ENCODE measurements at places on chromosomes 13 and 19.

DNA sequence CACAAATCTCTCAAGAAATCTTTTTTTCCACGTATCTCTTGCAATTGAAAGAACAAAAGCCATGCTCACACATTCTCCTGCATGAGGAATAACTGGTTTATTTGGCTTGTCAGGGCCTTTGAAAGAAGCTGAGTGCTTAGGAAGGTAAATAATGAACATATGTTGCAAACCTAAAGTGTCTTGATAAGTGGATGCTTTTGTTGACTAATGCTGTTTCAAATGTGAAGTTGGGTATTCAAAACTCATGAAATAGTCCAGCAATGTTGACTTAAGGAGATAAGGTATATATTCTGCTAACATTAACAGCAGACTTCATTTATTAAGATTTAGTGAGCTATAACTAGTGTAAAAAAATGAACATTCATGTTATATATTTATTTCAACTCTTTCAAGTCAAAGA, 1792.7 kb upstream of the MIR17HG start:
- DNase-seq: no peak

- no peak for DNase-seq
Observed at GRCh38 chr19:33280351-33280921, 21.9 kb downstream of the CEBPA start.

DNA sequence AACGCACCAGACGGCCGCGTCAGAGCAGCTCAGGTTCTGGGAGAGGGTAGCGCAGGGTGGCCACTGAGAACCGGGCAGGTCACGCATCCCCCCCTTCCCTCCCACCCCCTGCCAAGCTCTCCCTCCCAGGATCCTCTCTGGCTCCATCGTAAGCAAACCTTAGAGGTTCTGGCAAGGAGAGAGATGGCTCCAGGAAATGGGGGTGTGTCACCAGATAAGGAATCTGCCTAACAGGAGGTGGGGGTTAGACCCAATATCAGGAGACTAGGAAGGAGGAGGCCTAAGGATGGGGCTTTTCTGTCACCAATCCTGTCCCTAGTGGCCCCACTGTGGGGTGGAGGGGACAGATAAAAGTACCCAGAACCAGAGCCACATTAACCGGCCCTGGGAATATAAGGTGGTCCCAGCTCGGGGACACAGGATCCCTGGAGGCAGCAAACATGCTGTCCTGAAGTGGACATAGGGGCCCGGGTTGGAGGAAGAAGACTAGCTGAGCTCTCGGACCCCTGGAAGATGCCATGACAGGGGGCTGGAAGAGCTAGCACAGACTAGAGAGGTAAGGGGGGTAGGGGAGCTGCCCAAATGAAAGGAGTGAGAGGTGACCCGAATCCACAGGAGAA, 1.9 kb downstream of the PPP1R12C start:
- DNase-seq: no peak

- no peak for DNase-seq
Observed at GRCh38 chr19:8566855-8567254, 10.4 kb downstream of the MYO1F start.

DNA sequence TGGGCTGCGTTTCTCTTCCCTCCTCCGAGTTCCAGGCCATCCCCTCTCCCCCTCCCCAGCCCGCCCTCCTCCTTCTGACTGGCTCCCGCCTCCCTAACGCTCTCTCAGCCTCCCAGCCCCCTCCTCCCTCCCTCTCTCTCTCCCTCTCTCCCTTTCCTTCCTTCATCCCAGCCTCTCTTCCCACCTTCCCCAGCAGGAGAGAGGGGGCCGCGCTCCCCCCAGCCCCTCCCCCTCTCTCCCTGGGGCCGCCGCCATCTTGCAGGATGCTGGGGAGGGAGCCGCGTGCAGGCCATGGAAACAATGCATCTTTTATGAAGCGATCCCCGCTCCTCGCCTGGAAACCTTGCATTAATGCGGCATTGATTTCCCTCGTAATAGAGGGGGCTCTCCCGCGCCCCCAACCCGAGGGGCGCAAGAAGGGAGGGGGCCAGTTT, 42.6 kb upstream of the ADGRL1 start:
- DNase-seq: peak; percentile 44

- no peak for DNase-seq
Observed at GRCh38 chr13:23325191-23325590, 108.3 kb downstream of the SACS start.

DNA sequence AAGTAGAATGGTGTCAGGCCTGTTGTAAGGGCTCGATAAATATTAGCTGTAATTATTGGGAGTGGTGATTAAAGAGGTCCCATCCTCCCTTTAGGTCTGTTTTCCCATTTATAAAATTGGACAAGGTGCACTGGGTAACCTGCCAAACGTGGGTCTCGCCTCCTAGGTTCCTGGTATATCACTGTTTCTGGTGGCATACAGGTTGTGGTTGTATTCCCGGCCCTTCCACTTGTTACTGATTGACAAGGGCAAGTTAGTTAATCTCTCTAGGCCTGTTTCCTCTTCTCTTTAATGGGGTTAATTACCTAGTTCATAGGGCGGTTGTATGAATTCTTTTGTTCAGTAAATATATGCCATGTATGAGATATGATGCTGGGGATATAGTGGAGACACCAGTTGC, 1.5 kb downstream of the PPP2R1A start:
- DNase-seq: no peak

DNA sequence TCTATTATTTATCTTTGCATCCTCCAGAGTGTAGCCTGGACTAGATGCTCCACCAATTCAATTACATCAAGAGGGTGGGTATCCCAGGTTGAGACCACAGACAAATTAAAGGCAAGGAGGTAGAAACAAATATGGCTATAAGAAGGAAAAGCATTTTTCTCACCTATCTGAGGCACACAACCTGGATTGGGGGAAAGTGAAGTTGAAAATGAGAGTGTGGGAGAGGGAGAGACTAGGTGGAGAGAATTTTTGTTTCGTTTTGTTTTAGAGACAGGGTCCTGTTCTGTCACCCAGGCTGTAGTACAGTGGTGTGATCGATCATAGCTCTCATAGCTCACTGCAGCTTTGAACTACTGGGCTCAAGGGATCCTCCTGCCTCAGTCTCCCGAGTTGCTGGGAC, 5.8 kb upstream of the PRODH2 start:
- DNase-seq: no peak

DNA sequence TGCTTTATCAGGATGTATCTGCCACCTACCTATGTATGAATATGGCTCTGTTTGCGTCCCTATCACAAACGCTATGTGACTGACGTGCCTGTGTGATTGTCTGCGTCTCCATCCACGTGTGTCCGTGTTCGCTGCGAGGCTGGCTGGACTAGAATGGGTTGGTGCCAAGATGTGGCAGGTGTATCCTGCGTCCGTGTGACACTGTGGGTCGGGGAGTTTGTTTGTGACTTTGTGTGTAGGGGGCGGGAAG, 6.7 kb upstream of the HOOK2 start:
- DNase-seq: no peak

DNA sequence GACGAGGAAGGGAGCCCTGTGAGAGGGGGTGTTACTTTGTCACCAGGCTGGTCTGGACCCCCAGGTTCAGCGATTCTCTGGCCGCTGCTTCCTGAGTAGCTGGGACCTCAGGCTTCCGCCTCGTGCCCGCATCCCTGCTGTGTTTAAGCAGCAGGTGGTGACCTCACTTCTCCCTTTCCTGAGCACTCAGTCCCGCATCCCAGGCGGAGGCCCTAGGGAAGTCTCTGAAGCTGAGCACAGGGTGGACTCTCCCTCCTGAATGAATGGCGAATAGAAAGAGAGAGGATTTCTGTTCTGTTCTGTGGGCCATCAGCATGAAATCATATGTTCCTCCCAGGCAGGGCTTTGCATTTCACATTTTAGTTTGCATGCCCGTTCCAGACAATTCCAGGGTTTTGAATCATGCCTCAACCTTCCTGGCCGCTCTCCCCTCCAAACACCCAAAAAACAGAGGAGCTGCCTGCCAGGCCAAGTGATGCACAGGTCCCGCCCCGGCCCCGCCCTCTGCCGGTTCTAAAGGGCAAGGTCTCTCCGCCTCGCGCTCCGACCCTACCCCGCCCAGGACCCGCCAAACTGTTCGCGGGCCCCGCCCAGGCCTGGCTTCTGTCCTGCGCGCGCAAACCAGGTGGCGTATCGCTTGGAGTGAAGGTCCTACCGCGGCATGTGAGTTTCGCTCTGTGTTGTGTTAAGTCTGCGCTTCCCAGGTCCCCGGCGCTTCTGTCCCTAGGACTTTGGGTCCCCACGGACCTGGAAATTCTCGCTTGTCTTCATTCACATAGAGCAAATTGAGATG, 35.1 kb upstream of the ZNF808 start:
- DNase-seq: no peak

DNA sequence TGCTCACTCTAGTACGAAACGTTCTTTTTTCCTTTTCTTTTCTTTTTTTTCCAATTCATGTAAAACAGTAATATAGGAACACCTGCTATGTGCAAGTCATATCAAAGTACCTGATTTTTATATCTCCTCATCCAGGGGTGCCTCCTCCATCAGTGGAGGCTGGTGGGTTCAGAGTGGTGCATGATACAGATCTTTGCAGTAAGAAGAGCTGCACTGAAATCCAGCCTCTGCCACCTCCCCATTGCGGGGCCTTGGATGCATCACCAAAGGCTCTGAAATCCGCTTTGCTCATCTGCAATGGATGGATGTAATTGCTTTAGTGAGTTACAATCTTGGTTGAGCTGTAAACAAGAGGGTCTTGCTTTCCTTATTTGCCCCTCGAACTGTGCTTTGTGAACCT, 38.3 kb downstream of the GPR12 start:
- DNase-seq: no peak

DNA sequence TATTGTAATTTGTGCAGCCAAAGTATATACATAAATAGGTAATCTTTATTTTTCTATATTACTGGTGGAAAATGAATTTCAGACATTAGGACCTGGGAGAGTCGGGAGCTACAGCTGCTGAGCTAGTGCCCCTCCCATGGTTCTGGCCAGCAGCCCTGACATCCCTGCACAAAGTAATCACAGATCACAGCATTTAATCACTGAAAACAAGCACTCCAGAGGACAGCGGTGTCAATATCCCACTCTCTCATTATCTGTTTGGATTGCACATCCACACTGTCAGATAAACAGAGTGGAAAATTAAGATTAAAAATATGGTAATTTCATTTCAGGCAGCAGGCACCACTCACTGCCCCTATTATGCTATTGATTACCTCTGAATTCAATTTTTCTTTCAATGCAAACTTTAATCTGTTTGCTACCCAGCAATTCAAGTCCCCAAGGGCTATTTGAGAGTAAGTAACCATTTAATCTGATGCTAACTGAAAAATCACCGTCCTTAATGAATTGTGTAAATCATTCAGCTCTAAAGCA, 254.1 kb upstream of the SOX21 start:
- no peak for DNase-seq

GRCh38 chr19:3359015-3359918, 7.1 kb upstream of the NFIC start:
- DNase-seq: peak; percentile 84

GRCh38 chr13:80663788-80664187, 322.9 kb upstream of the SPRY2 start:
- no peak for DNase-seq

DNA sequence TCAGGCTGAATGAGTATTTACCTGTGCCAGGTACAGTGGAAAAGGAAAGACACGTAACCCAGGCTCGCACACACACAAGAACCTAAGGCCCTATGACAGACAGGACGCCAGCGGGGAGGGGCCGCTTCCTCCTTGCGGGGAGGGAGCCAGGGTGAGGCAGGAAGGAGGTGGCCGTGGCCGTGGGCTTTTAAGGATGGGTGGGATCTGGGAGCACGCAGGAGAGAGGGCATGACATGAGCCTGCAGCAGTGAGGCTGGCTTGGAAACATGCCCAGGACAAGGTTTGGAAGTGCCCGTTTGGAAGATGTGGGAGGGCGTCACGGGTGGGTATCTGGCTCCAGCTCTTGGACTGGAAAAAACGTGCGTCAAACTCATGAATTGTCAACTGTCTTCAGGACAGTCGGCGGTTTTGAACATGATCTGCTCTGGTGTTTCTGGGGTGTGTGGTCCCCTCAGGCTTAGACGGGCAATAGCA, 20.1 kb downstream of the SH3GL1 start:
- DNase-seq: peak; percentile 76

GRCh38 chr13:104015646-104016396, 949.6 kb upstream of the SLC10A2 start:
- no peak for DNase-seq

- no peak for DNase-seq
Observed at GRCh38 chr19:7947939-7948338, 4.5 kb upstream of the TIMM44 start.

DNA sequence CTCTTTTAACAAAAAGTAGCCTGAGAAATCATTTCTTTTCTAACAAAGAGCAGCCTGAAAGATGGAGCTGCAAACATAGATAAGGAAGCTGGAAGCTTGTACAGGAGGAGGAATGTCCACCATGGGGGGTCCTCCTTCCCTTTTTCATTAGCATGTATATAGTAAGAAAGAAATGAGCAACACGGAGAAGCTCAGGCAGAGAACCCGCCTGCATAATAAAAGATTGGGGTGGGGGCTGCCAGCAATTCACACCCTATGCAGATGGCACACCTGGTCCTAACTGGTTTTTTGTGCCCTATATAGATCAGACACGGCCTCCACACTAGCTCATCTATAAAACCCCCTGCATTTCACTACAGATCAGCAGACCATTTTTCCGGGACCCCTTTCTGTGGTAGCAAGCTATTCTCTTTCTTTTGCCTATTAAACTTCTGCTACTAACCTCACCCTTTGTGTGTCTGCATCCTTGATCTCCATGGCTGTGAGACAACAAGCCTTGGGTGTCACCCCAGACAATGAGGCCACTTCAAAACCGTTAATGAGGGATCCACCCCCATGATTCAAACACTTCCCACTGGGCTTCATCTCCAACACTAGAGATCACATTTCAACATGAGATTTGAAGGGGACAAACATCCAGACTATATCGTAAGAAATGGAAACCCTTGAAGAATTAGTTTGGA, 167.5 kb upstream of the FREM2 start:
- DNase-seq: no peak

- no peak for DNase-seq
Observed at GRCh38 chr13:98201984-98202383, 24.9 kb upstream of the RNF113B start.

GRCh38 chr19:2969104-2969504, 8.3 kb upstream of the TLE6 start:
- DNase-seq: peak; percentile 73

DNA sequence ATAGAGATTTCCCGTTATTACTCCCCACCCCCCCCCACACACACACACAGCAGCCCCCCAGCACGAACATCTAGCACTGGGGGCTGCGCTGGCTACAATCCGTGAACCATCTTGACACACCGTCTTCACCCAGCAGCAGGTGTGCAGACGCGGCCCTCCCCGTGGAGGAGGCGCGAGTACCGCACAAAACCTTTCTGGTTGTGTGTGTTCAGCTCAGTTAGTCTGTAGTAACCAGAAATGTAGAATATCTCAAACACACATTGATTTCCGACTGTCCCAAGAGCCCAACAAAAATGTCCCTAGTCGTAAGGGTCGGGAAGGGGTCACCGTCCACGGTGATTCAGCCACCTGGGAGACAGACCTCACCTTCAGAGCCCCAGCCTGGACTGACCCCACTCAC, 122.7 kb downstream of the RAB20 start:
- DNase-seq: no peak

- no peak for DNase-seq
Observed at GRCh38 chr13:108929532-108930206, 300.3 kb downstream of the MYO16 start.

Measured in Right ventricle myocardium superior (tissue), 1 donor.